AG04449 (cell line): ENCODE measurements at places on chromosomes 2 and 18.
A peak's percentile ranks its signal among the peaks of the same experiment; 100 is the strongest.

DNA sequence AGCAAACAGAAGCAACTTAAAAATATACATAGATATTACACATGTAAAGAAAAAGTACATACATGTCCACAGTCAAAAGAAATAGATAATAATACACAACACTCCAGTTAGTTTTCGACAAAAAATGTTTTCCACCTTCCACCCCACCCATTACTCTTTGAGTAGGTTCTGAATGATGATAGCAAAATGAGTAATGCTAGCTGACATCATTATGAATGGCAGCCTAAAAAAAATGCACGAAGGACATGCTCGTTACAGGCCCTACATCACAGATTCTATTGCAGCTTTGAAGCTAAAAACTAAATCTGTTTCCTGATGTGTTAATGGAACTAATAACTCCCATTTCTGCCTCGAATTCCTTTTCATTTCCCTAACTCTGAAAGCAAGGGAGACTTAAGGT, 578.7 kb upstream of the NETO1 start:
- no peak for DNase-seq

- DNase-seq, result no peak
These were observed 18.8 kb downstream of the ZNF385B start for GRCh38 chr2:179842498-179843153.

GRCh38 chr18:71405169-71405809, 1116.4 kb downstream of the SOCS6 start:
- no peak for DNase-seq

DNA sequence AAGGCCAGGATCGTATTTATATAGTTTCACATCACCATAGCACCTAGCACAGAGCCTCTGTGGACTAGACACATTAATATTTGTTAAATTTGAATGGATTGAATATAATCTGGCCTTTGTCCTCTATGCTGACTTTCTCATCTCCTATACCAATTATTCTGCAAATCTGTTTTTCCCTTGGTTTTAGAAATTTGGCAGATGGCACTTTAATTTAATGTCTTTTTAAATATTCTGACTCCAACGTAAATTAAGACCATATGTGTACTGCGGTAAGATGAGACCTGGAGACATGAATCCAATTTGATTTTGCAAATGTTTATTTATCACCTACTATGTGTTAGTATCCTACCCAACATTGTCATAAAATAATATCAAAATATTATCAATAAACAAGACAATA, 1281.9 kb upstream of the PIK3C3 start:
- DNase-seq, result no peak

DNA sequence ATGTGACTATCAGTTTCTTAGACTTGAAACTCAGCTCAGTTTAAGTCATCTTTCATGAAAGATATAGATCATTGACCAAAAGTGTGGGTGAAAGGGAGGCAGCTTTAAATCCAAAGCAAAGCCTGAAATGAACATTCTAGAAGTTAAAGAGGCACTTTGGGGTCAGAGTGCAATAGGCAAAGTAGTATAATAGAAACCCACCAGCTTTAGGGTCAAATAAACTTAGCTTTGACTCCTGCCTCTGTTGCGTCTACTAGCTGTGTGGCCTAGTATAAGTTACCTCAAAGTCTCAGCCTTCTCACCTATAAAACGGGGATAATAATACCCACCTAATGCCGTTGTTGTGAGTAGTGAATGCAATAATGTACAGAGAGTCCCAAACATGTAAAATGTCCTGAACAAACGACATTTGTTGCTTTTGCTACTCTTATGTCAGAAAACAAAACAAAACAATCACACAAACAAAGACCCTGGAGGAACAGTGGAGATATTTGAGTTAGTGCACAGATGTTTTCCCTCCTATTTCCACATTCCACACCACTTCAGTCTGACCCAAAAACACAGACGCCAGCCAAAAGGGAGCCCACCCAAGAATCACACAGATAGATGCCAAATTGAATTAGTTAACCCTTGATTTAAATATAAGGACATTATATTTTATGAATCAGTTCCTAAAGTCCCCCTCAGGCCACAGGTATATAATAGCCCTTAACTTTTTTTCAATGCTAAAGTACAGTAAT, 657.0 kb downstream of the ARHGAP15 start:
- DNase-seq, result no peak

- no peak for DNase-seq
These were observed 254.0 kb downstream of the NRXN1 start for GRCh38 chr2:50777954-50778353.

GRCh38 chr2:70474256-70474848, 79.3 kb downstream of the TGFA start:
- no peak for DNase-seq

- no peak for DNase-seq
These were observed 190.7 kb downstream of the PDE11A start for GRCh38 chr2:177881921-177882320.

- no peak for DNase-seq
These were observed 19.2 kb downstream of the DTNA start for GRCh38 chr18:34729264-34729663.

DNA sequence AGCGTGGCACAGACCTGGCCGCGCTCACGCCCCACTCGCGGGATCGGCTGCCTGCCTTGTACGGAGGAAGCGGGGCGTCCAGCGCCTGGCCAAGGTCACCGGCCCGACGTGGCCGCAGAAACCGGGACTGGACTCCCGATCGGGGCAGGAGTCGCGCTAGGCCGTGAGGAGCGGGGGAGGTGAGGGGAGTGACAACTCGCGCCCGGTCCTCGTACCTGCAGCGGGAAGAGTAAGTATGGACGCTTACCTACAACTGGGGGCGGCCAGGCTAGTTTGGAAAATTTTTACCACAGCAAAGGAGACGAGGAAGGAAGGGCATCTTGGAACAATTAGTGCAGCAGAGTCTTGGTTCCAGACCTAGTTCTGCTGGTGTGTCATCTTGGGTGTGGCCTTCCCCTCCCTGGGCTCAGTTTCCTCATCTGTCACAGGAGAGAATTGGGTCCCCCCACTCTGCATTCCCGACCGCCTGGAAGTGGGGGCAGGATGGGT, 693 bp downstream of the UBE2F start:
- DNase-seq, result no peak

DNA sequence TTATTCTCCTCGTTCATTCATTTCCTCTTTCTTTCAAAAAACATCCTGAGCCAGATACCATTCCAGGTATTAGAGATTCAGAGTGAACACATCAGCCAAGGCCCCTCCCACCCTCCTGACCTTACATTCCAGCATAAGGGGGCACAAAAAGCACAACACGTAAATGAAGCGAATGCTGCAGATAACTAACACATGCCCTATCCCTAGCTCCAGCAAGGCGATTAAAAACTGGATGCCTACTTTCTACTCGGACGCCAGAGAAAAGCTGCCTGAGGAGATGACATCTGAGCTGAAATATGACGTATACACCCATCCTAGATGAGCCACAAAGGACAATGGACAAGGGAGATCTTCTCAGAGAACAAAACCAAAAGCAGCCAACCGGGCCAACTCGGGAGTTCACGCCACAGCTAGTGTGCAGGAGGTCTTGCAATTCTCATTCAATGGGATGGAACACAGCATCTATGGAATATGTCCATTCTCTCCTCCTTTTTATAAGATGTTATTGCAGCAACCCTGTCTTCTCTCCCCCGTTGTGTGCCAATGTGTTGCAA, 33.5 kb downstream of the FEZ2 start:
- no peak for DNase-seq

GRCh38 chr18:33107511-33107910, 333.0 kb downstream of the CCDC178 start:
- no peak for DNase-seq

DNA sequence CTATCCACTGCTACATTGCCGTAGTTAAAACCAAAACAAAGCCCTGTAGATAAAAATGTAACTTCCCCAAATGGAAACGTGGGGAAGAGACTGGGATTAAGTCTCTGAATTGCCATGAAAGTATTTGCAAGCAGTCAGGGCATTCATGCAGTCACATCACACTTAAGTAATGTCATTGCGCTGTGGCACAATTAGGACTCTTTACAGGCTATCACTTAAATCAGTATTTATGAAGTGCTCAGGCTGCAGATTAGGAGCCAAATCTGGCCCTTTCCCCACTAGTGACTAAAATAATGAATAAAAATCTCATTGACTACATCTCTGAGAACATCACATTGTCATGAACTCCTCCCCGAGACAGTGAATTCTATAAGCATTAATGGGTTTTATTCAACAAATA, 300.9 kb downstream of the ICOS start:
- no peak for DNase-seq

- peak; percentile 93 for DNase-seq
These were observed 88.7 kb downstream of the MYO1B start for GRCh38 chr2:191333911-191334357.

- no peak for DNase-seq
These were observed 33.0 kb downstream of the SDC1 start for GRCh38 chr2:20191714-20192569.

GRCh38 chr2:88170472-88170892, 336 bp downstream of the THNSL2 start:
- DNase-seq, result no peak

DNA sequence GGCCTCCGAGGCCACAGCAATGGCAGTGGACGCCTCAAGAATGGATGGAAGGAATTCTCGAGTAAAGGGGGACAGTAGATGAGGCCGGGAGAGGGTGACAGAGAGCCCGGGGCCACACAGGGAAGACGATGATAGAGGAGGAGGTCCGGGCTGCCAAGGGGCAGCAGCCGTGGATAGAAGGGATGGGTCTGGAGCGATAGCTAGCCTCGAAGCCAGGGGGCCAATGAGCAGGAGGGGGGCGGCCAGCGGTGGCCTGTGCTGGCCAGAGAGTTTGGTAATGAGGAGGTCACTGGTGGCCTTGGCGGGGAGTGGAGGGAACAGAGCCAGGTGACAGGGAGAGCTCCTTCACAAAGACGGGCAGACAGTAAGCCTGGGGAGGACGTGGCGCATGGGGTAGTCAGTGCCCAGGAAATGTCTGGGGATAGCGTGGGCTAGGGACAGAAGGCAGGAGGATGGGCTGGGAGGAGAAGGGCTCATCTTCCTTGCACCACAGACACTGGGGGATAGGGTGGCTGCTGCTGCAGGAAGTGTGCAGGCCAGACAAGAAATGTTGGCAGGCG, 87.8 kb upstream of the ASB18 start:
- no peak for DNase-seq

DNA sequence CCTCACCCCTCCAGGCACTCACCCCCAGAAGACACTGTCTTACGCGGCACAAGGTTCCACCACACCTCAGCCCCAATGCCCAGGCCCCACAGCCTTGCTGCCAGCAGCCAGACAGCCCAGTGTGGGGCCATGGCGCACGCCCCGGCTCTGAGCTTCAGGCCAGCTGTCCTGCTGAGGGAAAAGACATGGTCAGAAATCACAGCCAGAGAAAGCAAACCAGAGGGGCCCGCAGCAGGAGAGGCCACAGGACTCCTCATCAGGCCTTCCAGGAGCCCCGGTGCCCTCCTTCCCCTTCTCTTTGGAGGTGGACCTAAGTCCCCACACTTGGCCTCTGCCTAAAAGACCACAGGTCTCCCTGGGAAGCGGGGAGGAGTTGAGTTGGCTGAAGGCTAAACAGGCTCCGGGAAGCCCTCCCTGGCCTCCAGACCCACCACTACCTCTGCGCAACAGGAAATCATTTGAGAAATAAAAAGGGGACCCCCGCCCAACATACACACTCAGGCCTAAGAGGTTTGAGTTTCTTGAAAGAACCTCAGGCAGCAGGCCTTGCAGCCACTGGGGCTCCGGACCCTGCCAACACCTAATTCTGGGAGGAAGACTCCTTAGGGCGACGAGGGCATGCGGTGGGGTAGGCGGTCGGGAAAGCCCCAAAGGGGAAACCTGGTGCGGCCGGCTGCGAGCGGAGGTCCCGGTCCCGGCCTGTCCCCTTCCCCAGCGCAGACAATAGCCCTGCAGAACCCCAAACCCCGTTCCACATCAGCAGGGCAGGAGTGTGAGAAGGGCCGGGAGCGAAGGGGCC, 1.9 kb downstream of the SEMA4C start:
- DNase-seq, result no peak

- no peak for DNase-seq
These were observed 133.4 kb downstream of the PLCL1 start for GRCh38 chr2:197937814-197938213.

DNA sequence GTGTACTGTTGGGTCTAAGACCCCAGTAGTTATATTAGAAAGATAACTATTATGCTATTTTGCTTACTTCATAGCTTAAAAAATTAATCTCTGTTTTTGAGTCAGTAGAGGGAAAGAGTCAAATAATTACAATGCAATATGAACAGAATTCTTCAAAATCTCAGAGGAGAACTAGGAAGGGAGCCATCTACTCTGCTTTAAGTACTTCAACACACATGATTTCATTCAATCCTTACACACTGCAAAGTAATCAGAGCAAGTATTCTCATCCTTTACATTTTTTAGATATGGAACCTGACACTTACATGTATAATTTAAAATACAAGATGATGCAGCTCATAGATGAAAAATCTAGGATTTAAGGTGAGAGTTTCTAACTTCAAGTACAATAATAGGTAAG, 27.7 kb downstream of the COL5A2 start:
- DNase-seq, result no peak

GRCh38 chr2:105731511-105731910, 13.2 kb upstream of the NCK2 start:
- DNase-seq, result no peak

DNA sequence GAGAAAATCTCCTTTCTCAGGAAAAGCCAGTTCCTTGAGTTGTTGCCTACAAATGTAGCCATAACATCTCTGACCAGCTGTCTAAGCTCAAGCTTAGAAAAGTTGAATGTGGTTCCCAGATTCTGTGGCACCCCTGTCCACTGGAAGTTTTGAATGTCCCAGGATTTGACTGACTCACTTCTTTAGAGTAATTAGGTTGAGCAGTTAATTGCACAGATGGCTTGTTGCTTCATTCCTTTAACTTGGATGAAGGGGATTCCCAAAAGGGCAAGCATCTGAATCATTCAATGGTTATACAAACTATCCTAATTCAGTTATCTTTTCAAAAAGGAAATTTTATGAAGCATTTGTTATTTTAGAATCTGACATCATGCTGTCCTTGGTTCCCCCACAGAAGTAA, 374.7 kb downstream of the LNPK start:
- peak; percentile 40 for DNase-seq

DNA sequence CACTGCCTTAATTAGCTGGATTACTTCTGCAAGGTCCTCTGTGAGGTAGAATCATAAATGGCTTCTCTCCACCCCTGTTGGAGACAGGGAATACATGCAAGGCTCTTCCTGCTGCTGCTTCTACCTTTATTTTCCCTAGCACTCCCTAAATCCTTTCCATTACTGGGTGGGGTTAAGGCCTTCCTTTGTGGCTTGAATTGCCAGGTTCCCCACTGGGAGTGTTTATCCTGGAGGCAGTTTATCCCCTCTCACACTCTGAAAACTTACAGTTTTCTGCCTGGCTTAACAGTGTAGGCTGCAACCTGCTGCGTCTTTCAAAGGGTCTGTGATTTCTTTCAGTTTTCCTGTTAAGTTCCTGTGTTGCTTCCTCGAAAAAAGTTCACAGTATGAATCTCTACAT, 1062.3 kb upstream of the CRIM1 start:
- DNase-seq, result no peak
